RPMI7951 (cell line): ENCODE measurements at places on chromosomes 7 and 10. TPM values are rescaled to one million over a fixed set of nuclear protein-coding genes. Genes with fewer than 3 reads are reported as not detected.
A peak's percentile ranks its signal among the peaks of the same experiment; 100 is the strongest.

Gene PMS2
- 17.4 and 20.4 TPM in 2 replicates for total RNA-seq

Gene STOX1
- 0.96 and 1.2 TPM in 2 replicates for total RNA-seq

Gene PRKAR1B
- total RNA-seq = 4.1 and 5.0 TPM in 2 replicates

Gene FAM241B
- 0.36 TPM in 1 of 2 replicates, not detected in the other for total RNA-seq

- no peak for DNase-seq
These were observed 114.8 kb downstream of the FAM53B start for GRCh38 chr10:124629415-124629814.

DNA sequence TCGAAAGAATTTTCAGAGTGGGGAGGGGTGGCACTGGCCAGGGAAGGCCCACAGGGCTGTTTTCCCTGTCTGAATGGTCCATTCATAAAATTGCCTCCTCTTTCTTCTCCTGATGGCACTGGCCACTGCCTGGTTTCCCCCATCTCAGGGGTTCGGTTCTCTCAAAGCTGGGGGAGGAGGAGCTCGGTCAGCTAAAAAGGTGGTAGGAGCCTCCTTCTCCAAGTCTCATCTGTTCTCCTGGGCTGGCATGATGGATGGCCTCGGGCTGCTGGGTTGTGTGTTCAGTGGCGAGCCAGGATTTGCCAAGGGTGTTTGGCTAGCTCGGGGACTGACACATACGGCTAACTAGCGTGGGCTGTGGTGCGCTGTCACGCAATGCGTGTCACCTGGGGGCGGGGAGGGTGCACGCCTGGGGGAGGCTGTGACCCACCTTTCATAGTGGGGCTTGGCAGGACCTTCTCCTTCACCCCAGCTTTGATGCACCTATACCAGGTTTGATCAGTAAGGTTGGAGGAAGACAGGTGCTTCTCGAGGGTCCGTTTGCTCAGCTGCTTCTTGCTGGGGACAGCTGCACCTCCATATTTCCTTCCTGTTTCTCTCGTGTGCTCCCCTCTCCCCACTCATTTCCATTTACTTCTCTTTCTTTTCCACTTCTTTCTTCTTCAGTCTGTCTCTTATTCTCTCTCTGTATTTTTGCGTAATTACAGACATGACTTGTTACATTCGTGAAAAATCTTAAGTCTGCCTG, 36.3 kb downstream of the RBM20 start:
- DNase-seq = peak; percentile 44

DNA sequence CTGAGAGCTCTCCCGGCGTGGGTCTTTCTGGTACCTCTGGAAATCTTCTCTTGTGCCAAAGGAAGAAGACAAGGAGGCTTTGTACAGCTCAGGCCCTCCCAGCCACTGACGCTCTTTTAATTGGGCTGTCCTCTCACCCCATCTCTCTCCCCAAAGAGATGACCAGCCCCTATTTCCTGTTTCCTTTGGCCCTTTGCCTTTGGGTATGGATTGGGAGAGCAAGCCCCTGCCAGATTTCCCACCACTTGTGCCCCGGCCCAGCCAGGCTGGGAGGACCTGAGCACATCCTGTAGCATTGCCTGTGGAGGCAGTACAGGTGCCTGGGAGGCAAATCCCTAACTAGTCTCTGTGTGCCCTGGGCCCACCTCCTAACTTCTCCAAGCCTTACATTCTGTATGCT, 5.7 kb upstream of the PLAC9 start:
- no peak for DNase-seq

DNA sequence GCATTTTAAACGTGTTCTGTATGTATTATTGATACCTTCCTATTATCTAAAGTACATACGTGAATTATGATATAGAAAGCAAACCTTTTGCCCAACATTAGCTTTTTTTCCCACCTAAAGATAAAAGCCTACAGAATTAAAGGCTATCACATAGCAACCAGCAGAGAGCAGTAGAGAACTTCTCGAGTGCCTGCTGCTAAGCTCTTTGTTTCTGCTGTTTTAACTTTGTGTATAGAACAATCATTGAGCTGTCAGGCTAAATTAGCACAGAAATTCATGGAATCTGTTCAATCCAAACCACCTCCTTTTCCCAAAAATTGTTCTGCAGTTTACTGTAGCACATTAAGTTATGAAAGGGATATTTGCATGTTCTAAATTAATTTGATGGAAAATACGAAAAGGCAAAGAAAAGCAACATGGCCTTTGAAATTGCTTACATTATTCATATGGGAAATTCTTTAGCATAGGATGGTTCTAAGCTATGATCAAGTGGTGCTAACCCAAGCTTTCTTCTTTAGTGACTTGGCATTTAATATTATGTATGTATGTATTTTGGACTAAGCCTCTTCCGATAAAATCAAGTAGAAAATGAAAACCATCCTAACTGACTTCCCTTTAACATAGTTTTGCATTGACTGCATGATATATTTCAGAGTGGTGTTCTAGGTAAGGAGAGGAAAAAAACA, 1288.5 kb downstream of the GATA3 start:
- DNase-seq = peak; percentile 41

GRCh38 chr10:102503264-102504178, at the start of gene SUFU:
Gene SUFU (plus strand): TSS chr10:102503972. CDS start chr10:102504153, 181 bp downstream.
- peak; percentile 96 for DNase-seq
